ENCODE measurements at places on chromosomes 5 and 9. TPM values are rescaled to one million over a fixed set of nuclear protein-coding genes. Genes with fewer than 3 reads are reported as not detected.

GRCh38 chr5:150862070-150862469 lies 15.7 kb downstream of the IRGM start:
- DNase-seq, result no peak

GRCh38 chr5:168136340-168136739 lies 155.1 kb upstream of the WWC1 start:
- no peak for DNase-seq

Gene SPINK6
- not detected for polyA plus RNA-seq

Gene SLC23A1
- 0.15 TPM for polyA plus RNA-seq

Gene NRARP
- not detected for polyA plus RNA-seq

Gene LURAP1L
- not detected for polyA plus RNA-seq

Gene FEM1C
- polyA plus RNA-seq, result 1.8 TPM

Gene GPX8
- not detected for polyA plus RNA-seq

Gene PAEP
- not detected for polyA plus RNA-seq
